ENCODE measurements at places on chromosomes 2 and 18. TPM values are rescaled to one million over a fixed set of nuclear protein-coding genes. Genes with fewer than 3 reads are reported as not detected.

GRCh38 chr2:210557721-210558120 is 1.3 kb downstream of the CPS1 start:
- H3K4me1 ChIP-seq, result peaks cover 7% of the 10 kb centered on the region
- H3K4me3 ChIP-seq, result no peak overlapping the region
- no peaks in the 10 kb centered on the region for H3K36me3 ChIP-seq
- no peak overlapping the region for H3K27ac ChIP-seq
- no peak for DNase-seq

PROKR1 gene
- not detected for total RNA-seq

GRCh38 chr2:237178396-237178795 is 92.7 kb downstream of the COPS8 start:
- peak overlapping the region; percentile 40 for H3K27ac ChIP-seq
- no peak overlapping the region for H3K4me3 ChIP-seq
- peak; percentile 79 for DNase-seq
- peaks cover 29% of the 10 kb centered on the region for H3K4me1 ChIP-seq
- 0 out of 2 replicates have a peak, but pooled peaks cover 3% of the 10 kb centered on the region for H3K27me3 ChIP-seq

CYRIA gene
- total RNA-seq, result 18.3 TPM

GRCh38 chr2:27814758-27815157 is 43.2 kb downstream of the MRPL33 start:
- no peaks in the 10 kb centered on the region for H3K27me3 ChIP-seq
- no peak overlapping the region for H3K4me3 ChIP-seq
- no peaks in the 10 kb centered on the region for H3K36me3 ChIP-seq
- peaks cover 5% of the 10 kb centered on the region for H3K4me1 ChIP-seq
- no peak for DNase-seq
- no peak overlapping the region for H3K27ac ChIP-seq

GRCh38 chr2:29525921-29526320 is 395.5 kb downstream of the ALK start:
- no peak overlapping the region for H3K4me3 ChIP-seq
- DNase-seq, result no peak
- no peaks in the 10 kb centered on the region for H3K27me3 ChIP-seq
- H3K36me3 ChIP-seq, result peaks cover 26% of the 10 kb centered on the region
- no peak overlapping the region for H3K27ac ChIP-seq

DNA sequence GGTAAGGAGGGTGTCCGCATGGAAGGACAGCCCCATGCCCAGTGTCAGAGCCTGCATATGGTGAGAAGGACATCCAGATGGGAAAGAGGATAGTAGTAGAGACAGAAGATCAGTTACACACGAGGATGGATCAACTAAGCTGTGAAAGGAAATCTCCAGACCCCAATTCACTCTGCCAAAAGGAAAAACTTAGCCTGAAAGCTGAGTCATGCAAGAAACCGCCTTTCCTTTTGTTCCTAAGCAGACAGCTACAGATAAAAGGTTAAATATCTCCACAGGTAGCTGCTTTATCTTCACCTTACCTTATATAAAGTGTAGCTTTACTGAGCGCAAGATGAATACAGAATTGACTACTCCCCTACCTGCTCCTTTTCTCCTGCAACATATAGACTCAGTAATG is 67.3 kb upstream of the LGALSL start:
- no peaks in the 10 kb centered on the region for H3K27me3 ChIP-seq
- no peaks in the 10 kb centered on the region for H3K36me3 ChIP-seq
- H3K4me1 ChIP-seq, result no peaks in the 10 kb centered on the region
- no peak for DNase-seq

DNA sequence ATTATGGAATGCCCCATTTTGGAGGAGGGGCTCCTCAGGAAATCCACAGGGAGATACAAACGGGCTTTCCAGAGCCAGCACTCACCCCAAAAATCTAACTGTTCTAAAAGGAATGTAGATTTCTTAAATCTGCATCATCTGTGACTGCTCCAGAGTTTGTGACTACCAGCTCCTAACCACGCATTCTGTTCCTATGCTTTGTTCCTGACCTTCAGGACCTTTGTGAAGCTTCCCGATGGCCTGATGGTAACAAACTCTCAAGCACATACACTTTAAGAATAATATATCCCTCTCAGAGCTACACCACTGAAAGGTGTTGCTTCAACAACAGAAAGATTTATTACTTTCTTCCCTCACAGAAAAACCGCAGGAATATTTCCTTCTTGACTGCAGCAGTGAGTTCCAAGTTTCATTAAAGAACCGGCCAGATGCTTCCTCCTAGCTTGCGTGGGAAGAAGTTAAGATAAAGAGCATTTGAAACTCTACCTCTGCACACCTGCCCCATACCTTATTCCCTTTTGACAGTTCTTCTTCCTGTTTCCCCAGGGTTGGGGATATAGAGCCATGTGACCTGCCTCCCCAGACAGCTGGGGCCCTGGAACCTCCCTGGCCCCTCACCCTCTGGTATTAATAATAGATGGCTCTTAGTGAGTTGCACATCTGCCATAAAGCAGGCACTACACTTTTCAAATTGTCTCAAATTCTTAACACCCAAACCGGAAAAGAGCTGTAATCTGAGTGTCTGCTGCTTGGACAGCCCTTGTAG is 40.2 kb upstream of the EML4 start:
- no peaks in the 10 kb centered on the region for H3K36me3 ChIP-seq
- peaks cover 78% of the 10 kb centered on the region for H3K4me1 ChIP-seq
- H3K27ac ChIP-seq, result peak overlapping the region; percentile 78
- H3K4me3 ChIP-seq, result peak overlapping the region; percentile 1

SERPINB11 gene
- not detected for total RNA-seq
